ENCODE measurements at places on chromosomes 16 and 17.

- no peak for DNase-seq
Measured at GRCh38 chr16:57863434-57864160, 61.3 kb upstream of the KIFC3 start.

- no peak for DNase-seq
Measured at GRCh38 chr17:41390411-41390938, 6.9 kb downstream of the KRT31 start.

- no peak for DNase-seq
Measured at GRCh38 chr17:57580055-57580739, 164.9 kb downstream of the CCDC182 start.

DNA sequence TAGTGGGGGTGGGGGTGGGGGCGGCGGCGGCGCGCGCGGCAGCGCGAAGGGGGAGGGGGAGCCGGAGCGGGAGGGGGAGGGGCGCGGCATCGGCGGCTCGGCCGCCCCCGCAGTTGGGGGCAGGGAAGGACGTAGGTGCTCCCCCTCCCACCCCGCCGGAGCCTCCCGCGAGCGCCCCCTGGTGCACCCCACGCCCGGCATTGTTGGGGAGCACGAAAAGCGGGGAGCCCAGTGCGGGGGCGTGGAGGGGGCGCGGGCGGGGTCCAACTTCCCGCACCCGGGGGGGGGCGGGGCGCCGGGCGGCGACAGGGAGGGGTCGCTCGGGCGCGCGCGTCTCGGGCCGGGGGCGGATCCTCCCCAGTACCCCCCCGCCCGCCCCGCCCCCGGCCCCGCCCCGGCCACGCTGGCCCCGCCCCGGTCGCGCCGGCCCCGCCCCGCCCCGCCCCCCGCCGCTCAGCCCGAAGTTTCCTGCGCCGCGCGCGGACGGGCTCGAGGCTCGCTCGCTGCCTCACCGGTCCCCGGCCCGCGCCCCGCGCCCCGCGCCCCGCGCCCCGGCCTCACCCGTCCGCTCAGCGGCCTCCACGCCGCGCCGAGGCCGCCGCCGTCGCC, at the start of gene CACNA1H:
CACNA1H (plus strand) TSS at position 456 of the 609 bp plus-strand sequence. CDS start 632 bp downstream, outside the sequence.
- peak; percentile 13 for DNase-seq

DNA sequence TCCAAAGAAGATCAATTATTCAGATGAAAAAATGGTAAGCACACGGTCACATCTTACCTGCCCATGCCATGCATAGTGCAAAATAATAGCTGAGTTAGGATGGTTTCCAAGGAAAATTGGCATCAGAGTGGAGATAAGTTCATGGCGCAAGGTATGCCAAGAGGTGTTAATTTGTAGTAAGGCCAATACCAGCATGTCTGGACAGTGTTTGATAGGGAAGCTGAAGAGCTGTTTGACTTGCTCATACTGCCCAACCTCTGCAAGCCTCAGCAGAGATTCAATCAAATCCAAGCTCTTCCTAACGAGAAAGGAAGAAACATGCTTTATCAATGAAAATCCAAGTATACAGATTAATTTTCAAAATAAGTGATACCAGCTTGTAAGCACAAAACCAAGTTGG, 51.0 kb downstream of the CNOT1 start:
- DNase-seq, result no peak

- DNase-seq, result no peak
Measured at GRCh38 chr16:700684-701584, 4.7 kb downstream of the FBXL16 start.

DNA sequence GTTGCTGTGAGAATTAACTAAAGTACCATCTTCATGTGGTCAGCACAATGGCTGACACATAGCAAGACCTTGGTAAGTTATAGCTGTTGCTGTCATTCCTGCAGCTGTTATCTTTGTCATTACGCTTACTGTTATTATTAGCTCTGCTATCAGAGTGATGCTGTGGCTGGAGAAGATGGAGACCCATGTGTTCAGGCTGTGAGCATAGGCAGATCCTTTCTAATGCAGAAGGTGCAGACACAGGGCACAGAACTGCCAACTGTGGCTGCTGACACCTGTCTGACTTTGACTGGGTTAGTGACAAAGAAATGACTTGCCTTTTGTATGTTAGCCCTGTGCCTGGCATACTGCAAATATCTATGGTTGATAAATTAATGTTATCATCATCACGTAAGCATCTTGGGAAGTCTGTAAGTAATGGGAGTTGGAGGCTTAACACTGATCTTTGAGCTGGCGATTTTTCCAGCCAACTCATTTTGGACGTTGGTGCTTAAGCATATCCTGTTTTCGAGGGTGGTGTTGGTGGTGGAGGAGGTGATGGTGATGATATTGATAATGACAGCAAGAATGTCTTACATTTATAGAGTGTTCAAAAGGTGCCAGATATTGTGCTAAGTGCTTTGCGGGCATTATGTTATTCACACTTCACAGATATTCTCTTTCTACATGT, 695.3 kb downstream of the WWOX start:
- DNase-seq, result no peak

DNA sequence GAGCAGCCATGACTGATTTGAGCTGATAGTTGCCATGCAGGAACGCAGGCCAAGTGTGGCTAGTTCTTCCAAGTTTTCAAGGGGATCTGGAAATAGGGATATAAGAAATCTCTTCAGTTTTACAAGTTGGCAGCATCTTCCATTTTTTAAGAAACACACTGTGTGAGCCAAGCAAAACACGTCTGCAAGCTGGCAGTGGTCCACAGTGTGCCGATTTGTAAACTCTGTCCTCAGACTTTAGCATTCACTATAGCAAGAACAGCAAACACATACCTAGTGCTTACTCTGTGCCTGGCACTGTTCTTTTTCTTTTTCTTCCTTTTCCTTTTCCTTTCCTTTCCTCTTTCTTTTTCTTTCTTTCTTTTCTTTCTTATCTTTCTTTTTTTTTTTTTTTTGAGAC, 2.9 kb downstream of the ORAI3 start:
- no peak for DNase-seq

- DNase-seq, result no peak
Measured at GRCh38 chr17:74380086-74380958, 13.0 kb downstream of the GPR142 start.

DNA sequence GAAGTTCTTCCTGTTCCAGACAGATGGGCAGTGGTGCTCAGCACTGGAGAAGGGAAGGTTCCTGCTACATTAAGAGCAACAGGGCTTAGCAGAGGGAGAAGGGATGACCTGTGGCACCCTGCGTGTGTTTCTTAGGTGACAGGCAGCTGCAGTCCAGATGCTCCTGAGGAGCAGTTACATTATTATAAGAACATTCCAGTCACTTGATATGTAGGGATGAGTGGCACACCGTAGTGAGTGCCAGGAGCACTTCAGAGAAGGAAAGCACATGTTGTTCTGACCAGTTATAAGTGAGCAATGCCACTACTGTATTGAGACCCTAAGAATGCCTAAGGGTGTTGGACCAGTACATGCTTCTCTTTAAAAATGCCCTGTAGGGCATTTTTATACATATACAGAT, 39.9 kb upstream of the MRC2 start:
- DNase-seq, result no peak

GRCh38 chr16:19167710-19168370, at the start of gene SYT17:
TSS of gene SYT17 (plus strand) at chr16:19168240. CDS start at chr16:19168647, 407 bp downstream.
- DNase-seq, result peak; percentile 43

DNA sequence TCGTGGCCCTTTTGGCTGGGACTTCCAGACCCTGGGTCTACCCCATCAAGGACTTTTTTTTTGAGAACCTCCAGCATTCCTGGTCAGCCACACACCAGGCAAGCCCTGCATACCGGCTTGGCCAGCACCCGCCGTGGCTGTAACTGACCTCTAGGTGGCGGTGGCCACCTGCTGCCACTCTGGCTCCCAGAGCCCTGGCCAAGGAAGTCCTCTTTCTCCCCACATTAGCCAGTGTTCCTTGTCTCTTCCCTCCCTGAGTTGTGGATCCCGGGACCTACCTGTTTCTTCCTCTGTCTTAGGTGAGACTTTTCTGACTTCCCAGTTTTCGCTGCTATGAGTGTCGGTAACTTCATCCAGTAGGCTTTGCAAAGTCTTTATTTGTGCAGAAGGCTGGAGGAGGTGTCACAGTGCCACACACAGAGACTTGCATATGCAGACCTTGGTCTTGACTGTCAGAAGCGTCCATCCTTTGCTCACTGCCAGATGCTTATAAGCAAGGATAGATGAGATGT, 348.3 kb downstream of the CPPED1 start:
- DNase-seq, result peak; percentile 41

DNA sequence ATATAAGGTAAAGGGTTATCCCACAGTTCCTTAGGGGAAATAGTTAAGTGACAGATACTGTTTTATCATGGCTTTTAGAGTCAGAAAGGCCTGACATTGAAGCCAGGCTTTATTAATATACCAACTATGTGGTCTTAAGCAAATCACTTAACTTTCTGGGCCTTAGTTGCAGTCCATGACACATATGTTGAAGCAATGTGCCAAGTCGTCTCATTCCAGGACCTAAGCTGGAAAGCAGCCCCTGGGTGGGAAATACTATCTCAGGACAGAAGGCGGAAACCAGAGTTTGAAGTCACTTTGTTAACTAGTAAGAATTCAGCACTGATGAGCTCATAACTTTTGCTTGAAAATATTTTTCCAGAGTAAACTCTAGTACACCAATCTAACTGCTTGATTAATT, 80.0 kb downstream of the USP32 start:
- DNase-seq, result no peak

GRCh38 chr16:21590796-21591195, 8.6 kb upstream of the METTL9 start:
- DNase-seq, result no peak

DNA sequence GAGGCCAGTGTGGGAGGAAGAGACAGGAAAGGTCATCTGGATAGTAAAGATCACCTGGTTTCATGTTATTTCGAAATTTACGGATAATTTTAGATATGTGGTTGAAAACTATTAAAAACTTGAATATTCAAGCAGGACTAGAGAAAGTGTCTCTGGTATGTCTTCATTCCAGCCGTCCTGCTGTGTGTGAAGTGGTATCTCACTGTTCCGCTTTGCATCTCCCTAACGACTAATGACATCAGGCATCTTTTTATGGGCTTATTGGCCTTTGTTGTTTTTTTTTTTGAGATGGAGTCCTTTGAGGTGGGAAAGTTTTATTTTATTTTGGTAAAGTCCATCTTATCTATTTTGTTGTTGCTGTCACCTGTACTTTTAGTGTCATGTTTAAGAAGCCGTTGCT, 214.4 kb upstream of the CHMP6 start:
- DNase-seq, result no peak

All from stimulated activated CD4-positive, alpha-beta T cell treated with anti-CD3 and anti-CD28 coated beads, Interleukin-15, amount 100 ng/mL, for 48 hours (primary cell).